Mesangial cell (primary cell): ENCODE measurements at places on chromosomes 2 and 18. TPM values are rescaled to one million over a fixed set of nuclear protein-coding genes. Genes with fewer than 3 reads are reported as not detected.

Gene HS1BP3
- total RNA-seq: 16.6 and 49.8 TPM in 2 replicates

Gene TEX44
- total RNA-seq: not detected in 2 replicates

Gene PREB
- 41.6 and 72.5 TPM in 2 replicates for total RNA-seq

Gene CNNM3
- total RNA-seq: 7.2 and 13.6 TPM in 2 replicates

Gene PAX8
- 118 and 299 TPM in 2 replicates for total RNA-seq

Gene PIGN
- total RNA-seq: 11.8 and 14.2 TPM in 2 replicates

Gene ARL4C
- total RNA-seq: 185 and 253 TPM in 2 replicates

Gene KLF11
- 6.7 and 18.5 TPM in 2 replicates for total RNA-seq

Gene SIX3
- total RNA-seq: not detected in 2 replicates

Gene RFTN2
- total RNA-seq: 0.16 and 1.0 TPM in 2 replicates

Gene TUBB6
- total RNA-seq: 570 and 1,134 TPM in 2 replicates

Gene GPBAR1
- total RNA-seq: 0.13 and 0.16 TPM in 2 replicates

Gene ZNG1B
- 7.3 and 8.2 TPM in 2 replicates for total RNA-seq

Gene IKZF2
- total RNA-seq: 1.3 and 4.2 TPM in 2 replicates

Gene MYO3B
- not detected in 2 replicates for total RNA-seq

Gene RAMP1
- 6.4 and 27.3 TPM in 2 replicates for total RNA-seq

Gene CXCR1
- not detected in 2 replicates for total RNA-seq

Gene UGT1A3
- not detected in 2 replicates for total RNA-seq

Gene NYAP2
- not detected in 2 replicates for total RNA-seq

Gene FAM237A
- not detected in 2 replicates for total RNA-seq

Gene SLC11A1
- total RNA-seq: 0.63 TPM in 1 of 2 replicates, not detected in the other

Gene PROC
- total RNA-seq: 0.16 and 2.3 TPM in 2 replicates

Gene MGAT4A
- total RNA-seq: 0.49 and 2.8 TPM in 2 replicates

Gene TEKT4
- not detected in 2 replicates for total RNA-seq

Gene GPR39
- 4.7 and 6.0 TPM in 2 replicates for total RNA-seq

Gene POTEF
- total RNA-seq: 0.16 TPM in 1 of 2 replicates, not detected in the other
